ENCODE measurements at places on chromosomes 7 and 10.

- no peak for DNase-seq
These were observed 15.1 kb downstream of the TMEM60 start for GRCh38 chr7:77783111-77783510.

DNA sequence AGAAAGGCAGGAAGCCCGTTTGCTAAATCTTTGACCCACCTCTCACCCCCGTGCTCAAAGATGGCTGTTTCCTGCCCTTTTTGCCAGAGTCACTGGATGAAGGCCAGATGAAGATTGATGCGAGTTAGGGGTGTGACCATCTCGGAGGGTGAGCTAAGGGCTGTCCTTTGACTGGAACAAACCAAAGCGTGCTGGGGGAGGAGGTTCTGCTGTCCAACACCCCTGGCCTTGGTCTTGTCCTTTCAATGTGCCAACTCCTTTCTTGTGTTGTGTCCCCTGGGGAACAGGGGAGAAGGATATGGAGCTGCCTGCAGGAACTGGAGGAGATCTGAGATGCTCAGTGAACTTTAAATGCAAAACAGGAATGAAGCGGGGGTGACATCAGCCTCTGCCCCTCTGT is 90.3 kb upstream of the ADAM12 start:
- DNase-seq, result no peak

- no peak for DNase-seq
These were observed 151.8 kb upstream of the CHST15 start for GRCh38 chr10:124245191-124245590.

GRCh38 chr7:94400022-94400421 is 5.3 kb downstream of the COL1A2 start:
- no peak for DNase-seq

DNA sequence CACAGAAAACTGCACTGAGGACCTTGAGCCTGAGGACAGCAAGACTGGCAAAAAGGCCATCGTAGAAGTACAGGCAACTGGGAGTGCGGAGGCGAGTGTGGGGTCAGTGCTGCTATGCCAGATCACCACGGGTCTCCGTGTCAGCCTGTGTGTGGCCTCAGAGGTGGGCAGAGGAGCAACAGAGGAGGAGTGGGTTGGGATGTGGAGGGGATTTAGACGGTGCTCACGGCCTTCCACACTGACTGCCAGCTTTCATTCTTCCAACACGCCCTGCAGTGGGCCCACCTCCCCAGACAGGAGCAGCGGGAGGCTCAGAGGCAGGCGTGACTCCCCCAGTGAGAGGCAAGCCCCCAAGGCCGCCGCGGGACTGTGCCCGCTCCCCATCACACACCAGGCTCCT is 17.0 kb upstream of the ZMIZ1 start:
- no peak for DNase-seq

All from stimulated activated CD4-positive, alpha-beta T cell treated with anti-CD3 and anti-CD28 coated beads, Interleukin-1b, Interleukin-23, amount 100 ng/mL, for 1 hour (primary cell).